Panc1 (cell line): ENCODE measurements at places on chromosomes 7 and 10. TPM values are rescaled to one million over a fixed set of nuclear protein-coding genes. Genes with fewer than 3 reads are reported as not detected.

Gene SRRM3
- total RNA-seq, result 8.5 TPM

Gene FKBP6
- total RNA-seq, result not detected

Gene BMPER
- not detected for total RNA-seq

Gene CALML3
- not detected for total RNA-seq

Gene PRRT4
- 0.77 TPM for total RNA-seq

Gene SYCE1
- total RNA-seq, result not detected

Gene STEAP1
- 5.5 TPM for total RNA-seq

Gene AOAH
- 0.31 TPM for total RNA-seq

Gene LMOD2
- not detected for total RNA-seq

Gene POU6F2
- total RNA-seq, result not detected

Gene TRUB1
- total RNA-seq, result 30.4 TPM

Gene SH3PXD2A
- total RNA-seq, result 5.7 TPM

Gene TRIM74
- total RNA-seq, result 0.46 TPM

Gene RET
- 81.1 TPM for total RNA-seq

Gene ANKRD2
- 0.98 TPM for total RNA-seq

Gene LRIT1
- total RNA-seq, result not detected

Gene XRCC2
- 10.3 TPM for total RNA-seq

Gene ZYX
- total RNA-seq, result 169 TPM

Gene FOXI2
- not detected for total RNA-seq

Gene UBE3C
- total RNA-seq, result 87.6 TPM

Gene DEPP1
- 16.6 TPM for total RNA-seq

Gene UTF1
- total RNA-seq, result not detected

Gene OR13A1
- total RNA-seq, result not detected

Gene OR2A42
- total RNA-seq, result not detected

Gene FFAR4
- total RNA-seq, result 0.92 TPM

Gene FAM204A
- total RNA-seq, result 69.1 TPM

Gene SEMA3D
- total RNA-seq, result 11.5 TPM

Gene GDF2
- not detected for total RNA-seq

Gene KLLN
- 1.3 TPM for total RNA-seq

Gene ZNF862
- total RNA-seq, result 6.8 TPM

Gene ADRB1
- total RNA-seq, result 12.9 TPM

Gene PDE6C
- total RNA-seq, result not detected

Gene INMT
- 0.13 TPM for total RNA-seq

Gene HOXA10
- 0.41 TPM for total RNA-seq

Gene UCMA
- not detected for total RNA-seq

Gene CACNB2
- not detected for total RNA-seq

Gene ELFN1
- total RNA-seq, result 39.0 TPM

Gene CDK14
- 3.0 TPM for total RNA-seq

Gene C10orf67
- total RNA-seq, result not detected

Gene ECD
- total RNA-seq, result 53.9 TPM

Gene ARHGAP22
- total RNA-seq, result 1.8 TPM

Gene JCAD
- 40.7 TPM for total RNA-seq

Gene SNCG
- 5.2 TPM for total RNA-seq

Gene MBL2
- not detected for total RNA-seq

Gene ASB13
- total RNA-seq, result 18.4 TPM

Gene TMEM184A
- 9.2 TPM for total RNA-seq

Gene NPC1L1
- not detected for total RNA-seq

Gene SMO
- total RNA-seq, result 2.9 TPM

Gene MYO1G
- 0.41 TPM for total RNA-seq

Gene DIP2C
- total RNA-seq, result 13.2 TPM

Gene PTPRZ1
- total RNA-seq, result 0.05 TPM

Gene MYH16
- total RNA-seq, result 0.23 TPM

Gene WNT2
- not detected for total RNA-seq

Gene IKZF1
- 0.77 TPM for total RNA-seq

Gene KLF6
- 177 TPM for total RNA-seq

Gene MACC1
- 0.08 TPM for total RNA-seq

Gene POLD2
- 195 TPM for total RNA-seq
